Neuronal stem cell (in vitro differentiated cells): ENCODE measurements at places on chromosomes 6 and 20.

DNA sequence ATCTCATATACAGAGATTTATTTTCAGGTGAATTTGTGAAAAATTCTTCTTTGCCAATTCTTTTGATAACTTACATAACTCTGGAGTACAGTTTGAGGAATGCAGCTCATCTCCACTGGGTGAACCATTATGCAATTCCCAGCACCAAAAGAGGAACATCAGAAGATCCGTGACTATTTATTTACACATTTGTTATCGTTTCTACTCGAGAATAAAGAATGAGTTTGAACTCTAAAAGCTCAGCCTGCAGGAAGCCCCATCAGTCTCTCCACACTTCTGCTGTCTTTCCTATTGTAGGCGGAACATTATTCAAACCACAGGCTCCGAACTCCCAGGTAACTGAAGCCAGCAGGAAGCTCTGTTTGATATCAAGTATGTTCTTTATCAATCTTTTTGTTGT lies 95.9 kb upstream of the IFNGR1 start:
- no peak overlapping the region for H3K4me3 ChIP-seq
- no peaks in the 10 kb centered on the region for H3K36me3 ChIP-seq
- DNase-seq, result no peak
- H3K27me3 ChIP-seq, result peaks cover 16% of the 10 kb centered on the region
- no peaks in the 10 kb centered on the region for H3K4me1 ChIP-seq

DNA sequence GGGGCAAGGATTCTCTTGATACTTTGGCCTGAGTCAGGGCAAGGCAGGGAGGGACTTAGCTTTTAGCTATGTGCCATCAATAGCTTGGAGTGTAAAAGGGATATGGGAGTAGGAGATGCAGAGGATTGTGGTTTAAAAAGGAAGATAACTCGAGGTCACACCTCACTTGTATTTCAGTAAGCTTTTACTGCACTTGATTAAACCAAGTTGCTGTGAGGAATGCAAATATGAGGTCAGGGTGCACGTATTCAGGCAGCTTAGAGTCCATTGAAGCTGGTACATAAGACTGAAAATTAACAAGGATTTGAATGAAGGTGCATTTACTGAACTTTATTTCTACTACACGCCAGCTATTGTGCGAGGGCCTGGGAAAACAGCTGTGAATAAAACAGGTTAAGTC lies 32.1 kb downstream of the DSTN start:
- DNase-seq, result no peak
- peak overlapping the region; percentile 63 for H3K27ac ChIP-seq
- peaks cover 4% of the 10 kb centered on the region for H3K36me3 ChIP-seq
- no peaks in the 10 kb centered on the region for H3K27me3 ChIP-seq
- H3K4me3 ChIP-seq, result no peak overlapping the region

DNA sequence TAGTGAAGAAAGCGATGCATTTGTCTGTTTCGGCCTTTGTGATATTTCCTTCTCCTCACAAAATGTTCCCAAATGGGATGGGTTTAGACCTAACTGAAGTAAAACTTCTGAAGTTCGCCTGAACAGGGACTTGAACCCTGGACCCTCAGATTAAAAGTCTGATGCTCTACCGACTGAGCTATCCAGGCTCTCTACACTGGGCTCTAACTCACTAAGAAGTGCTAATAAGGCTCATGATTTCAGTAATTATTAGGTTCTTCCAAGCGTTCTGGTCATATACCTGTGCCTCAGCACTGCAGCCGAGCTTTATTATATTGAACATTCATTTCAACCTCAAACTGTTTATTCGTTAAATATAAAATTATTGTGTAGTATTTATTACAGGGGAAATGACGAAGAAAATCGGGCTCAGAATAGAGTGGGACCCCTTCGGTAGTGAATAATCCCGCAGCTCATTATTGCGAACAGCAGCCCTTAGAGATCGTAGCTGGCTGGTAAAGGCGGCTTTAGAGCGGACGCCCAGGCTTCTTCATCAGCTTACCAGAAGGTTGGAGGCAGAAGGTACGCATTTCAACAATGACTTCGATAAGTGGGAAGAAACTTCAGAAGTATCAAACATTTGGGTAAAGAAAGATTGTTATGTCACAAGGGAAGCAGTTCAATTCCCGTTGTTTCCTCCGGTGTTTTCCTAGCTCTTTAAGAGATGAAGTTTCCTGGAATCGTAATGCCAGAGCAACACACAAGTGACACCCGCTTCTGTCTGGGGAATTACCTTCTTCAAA lies 119.0 kb upstream of the ZNF184 start:
- no peak overlapping the region for H3K27ac ChIP-seq
- peaks cover 25% of the 10 kb centered on the region for H3K27me3 ChIP-seq
- peak; percentile 58 for DNase-seq
- H3K4me1 ChIP-seq, result peaks cover 8% of the 10 kb centered on the region
- H3K4me3 ChIP-seq, result peak overlapping the region; percentile 55

GRCh38 chr6:158991017-158991723 lies 8.8 kb downstream of the RSPH3 start:
- H3K27me3 ChIP-seq, result no peaks in the 10 kb centered on the region
- H3K4me3 ChIP-seq, result no peak overlapping the region
- no peaks in the 10 kb centered on the region for H3K4me1 ChIP-seq
- H3K27ac ChIP-seq, result no peak overlapping the region

- H3K36me3 ChIP-seq, result no peaks in the 10 kb centered on the region
- H3K4me3 ChIP-seq, result no peak overlapping the region
- no peaks in the 10 kb centered on the region for H3K27me3 ChIP-seq
- H3K4me1 ChIP-seq, result no peaks in the 10 kb centered on the region
- no peak for DNase-seq
- no peak overlapping the region for H3K27ac ChIP-seq
Measured at GRCh38 chr6:121940728-121941127, 458.7 kb upstream of the HSF2 start.

GRCh38 chr6:38404900-38405556 lies 234.7 kb downstream of the BTBD9 start:
- no peak for DNase-seq
- H3K4me3 ChIP-seq, result no peak overlapping the region
- H3K27me3 ChIP-seq, result no peaks in the 10 kb centered on the region
- H3K36me3 ChIP-seq, result no peaks in the 10 kb centered on the region

DNA sequence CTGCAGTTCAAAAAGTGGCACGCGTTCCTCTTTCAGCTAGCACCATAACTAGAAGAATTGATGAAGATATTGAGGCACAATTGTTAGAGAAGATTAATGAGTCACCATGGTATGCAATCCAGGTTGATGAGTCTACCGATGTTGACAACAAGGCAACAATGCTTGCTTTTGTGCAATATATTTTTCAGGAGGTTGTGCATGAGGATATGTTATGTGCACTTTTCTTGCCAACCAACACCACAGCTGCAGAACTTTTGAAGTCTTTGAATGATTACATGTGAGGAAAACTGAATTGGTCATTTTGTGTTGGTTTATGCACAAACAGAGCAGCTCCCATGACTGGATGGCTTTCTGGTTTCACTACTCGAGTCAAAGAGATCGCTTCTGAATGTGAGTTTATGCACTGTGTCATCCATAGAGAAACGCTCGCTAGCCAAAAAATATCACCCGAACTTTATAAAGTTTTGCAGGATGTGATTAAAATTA lies 129.3 kb upstream of the SLC24A3 start:
- no peak overlapping the region for H3K27ac ChIP-seq
- no peak overlapping the region for H3K4me3 ChIP-seq
- no peak for DNase-seq
- H3K4me1 ChIP-seq, result no peaks in the 10 kb centered on the region

DNA sequence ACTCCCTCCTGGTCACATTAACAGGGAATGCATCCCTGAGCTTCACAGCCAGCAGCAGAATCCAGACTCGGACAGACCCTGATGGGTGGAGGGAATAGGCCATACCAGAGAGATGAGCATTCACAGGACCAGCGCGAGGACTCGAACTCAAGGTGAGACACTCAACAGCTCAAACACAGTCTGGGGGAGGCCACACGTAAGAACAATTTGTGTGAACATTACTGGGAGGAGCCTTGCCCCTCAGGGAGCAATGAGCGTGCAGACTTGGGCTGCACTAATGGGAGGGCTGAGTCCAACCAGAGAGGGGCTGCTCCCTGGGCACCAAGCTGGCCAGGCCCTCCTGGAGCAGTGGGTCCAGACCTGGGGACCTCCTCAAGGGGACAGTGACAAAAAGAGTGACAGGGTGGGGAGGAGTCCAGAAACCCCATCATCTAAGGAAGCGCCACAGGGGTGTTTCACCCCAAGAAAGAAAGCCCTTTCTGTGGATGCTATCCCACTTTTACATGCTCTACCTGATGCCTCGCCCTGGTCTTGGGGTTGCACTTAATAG lies 118.4 kb downstream of the MRPL14 start:
- H3K27ac ChIP-seq, result no peak overlapping the region
- H3K4me3 ChIP-seq, result no peak overlapping the region
- no peaks in the 10 kb centered on the region for H3K36me3 ChIP-seq
- DNase-seq, result no peak
- H3K4me1 ChIP-seq, result peaks cover 21% of the 10 kb centered on the region

- no peaks in the 10 kb centered on the region for H3K4me1 ChIP-seq
- H3K36me3 ChIP-seq, result no peaks in the 10 kb centered on the region
- no peak overlapping the region for H3K27ac ChIP-seq
- H3K4me3 ChIP-seq, result no peak overlapping the region
- no peaks in the 10 kb centered on the region for H3K27me3 ChIP-seq
- DNase-seq, result no peak
Measured at GRCh38 chr20:17731233-17731632, 31.5 kb downstream of the BANF2 start.

GRCh38 chr6:44733126-44733525 lies 345.6 kb downstream of the CDC5L start:
- H3K27ac ChIP-seq, result no peak overlapping the region
- H3K27me3 ChIP-seq, result no peaks in the 10 kb centered on the region
- DNase-seq, result no peak
- no peak overlapping the region for H3K4me3 ChIP-seq

DNA sequence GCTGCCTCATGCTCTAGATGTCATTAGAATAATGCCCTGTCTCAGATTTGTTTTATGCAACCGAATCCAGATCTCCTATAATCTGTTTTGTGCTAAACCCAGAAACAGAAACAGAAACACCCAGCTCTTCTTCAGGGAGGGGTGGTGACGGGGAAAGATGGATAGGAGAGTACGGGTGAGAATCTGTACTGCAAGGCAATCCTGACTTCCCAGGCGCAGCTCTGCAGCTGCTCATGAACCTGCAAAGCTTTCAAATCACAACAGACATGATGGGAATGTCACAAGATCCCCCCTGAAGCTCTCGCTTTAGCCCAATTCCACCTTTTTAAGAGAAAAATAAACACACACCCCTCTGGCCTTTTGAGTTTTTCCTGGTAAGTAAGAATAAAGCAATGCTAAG lies 71.5 kb downstream of the PPP1R3G start:
- DNase-seq, result no peak
- H3K4me1 ChIP-seq, result peaks cover 6% of the 10 kb centered on the region
- no peaks in the 10 kb centered on the region for H3K27me3 ChIP-seq
- H3K27ac ChIP-seq, result no peak overlapping the region

DNA sequence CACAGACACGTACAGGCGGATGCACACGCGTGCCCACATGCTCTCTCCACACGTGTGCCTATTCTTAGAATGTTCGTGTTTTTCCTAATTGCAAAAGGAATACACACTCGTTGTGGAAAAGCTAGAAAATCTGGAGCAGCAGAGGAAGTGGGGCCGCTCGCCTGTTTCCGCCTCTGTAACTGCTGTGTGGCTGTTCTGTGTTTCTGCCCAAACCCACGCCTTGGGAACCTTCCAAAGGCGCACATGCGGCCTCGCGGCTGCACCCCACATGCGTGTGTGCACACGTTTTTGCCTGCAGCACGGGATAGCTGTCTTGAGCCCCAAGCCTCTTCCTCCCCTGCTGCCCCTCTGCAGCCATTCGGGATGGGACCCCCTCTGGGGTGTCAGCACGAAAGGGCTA lies 12.2 kb downstream of the SLC17A9 start:
- no peak for DNase-seq
- peak overlapping the region; percentile 36 for H3K4me3 ChIP-seq

GRCh38 chr6:136063096-136063495 lies 187.0 kb downstream of the MTFR2 start:
- H3K4me3 ChIP-seq, result no peak overlapping the region
- H3K27ac ChIP-seq, result no peak overlapping the region
- H3K4me1 ChIP-seq, result peaks cover 2% of the 10 kb centered on the region
- H3K36me3 ChIP-seq, result no peaks in the 10 kb centered on the region
- no peak for DNase-seq

DNA sequence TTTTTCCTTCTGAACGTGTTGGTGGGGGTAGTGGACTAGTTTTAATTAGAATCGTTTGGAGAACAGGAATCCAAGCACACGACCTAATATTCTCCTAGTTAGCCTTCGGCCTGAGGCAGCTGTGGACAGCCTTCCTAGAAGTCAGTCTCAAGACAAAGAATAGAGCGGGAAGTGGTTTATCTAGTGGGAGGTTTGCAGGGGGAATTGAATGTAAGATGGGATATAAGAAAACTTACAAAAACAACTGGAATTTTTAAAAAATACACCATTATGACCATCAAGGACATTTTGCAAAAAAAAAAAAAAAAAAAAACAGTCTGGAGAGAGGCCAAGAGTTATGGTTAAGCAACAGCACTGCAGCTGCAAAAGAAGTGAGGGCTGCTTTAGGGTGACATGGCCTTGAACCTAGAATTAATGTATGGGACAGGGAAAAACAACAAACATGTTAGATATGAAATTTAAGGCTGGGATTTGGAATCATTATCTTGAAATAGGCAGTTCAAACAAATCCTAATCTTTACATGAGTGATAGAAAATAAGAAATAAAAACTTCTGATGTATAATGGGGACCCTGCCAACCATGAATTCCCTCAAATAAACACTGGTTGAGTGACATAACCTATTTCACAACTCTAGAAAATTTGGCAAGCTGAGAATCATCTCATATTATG lies 40.2 kb downstream of the PLAGL1 start:
- no peak overlapping the region for H3K27ac ChIP-seq
- H3K4me3 ChIP-seq, result no peak overlapping the region
- H3K36me3 ChIP-seq, result no peaks in the 10 kb centered on the region
- H3K4me1 ChIP-seq, result peaks cover 46% of the 10 kb centered on the region
- DNase-seq, result no peak
- no peaks in the 10 kb centered on the region for H3K27me3 ChIP-seq

DNA sequence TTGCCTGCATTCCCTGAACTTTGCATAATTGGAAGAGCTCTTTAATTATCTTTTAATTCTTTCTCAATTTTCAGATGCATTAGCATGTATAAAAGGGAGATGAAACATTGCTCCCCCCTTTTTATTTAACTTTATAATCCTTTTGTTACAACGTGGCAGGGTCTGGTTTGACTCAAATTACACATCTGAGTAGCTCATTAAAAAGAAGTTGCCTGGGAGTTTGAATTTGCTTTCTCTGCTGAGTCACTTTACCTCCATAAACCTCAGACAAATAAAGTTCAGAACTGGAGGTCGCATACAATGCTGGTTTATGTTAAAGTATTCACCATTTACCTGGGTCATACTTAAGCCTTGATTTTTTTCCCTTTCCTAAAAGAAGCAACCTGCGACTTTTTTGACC lies 495.2 kb downstream of the PREX1 start:
- no peak overlapping the region for H3K27ac ChIP-seq
- no peaks in the 10 kb centered on the region for H3K27me3 ChIP-seq
- no peak overlapping the region for H3K4me3 ChIP-seq
- H3K36me3 ChIP-seq, result no peaks in the 10 kb centered on the region
- H3K4me1 ChIP-seq, result no peaks in the 10 kb centered on the region

- H3K36me3 ChIP-seq, result no peaks in the 10 kb centered on the region
- H3K4me1 ChIP-seq, result no peaks in the 10 kb centered on the region
- H3K27ac ChIP-seq, result no peak overlapping the region
- no peak overlapping the region for H3K4me3 ChIP-seq
- no peak for DNase-seq
Measured at GRCh38 chr6:138240476-138241245, 22.4 kb upstream of the PBOV1 start.
